Retina (tissue), 1 donor: ENCODE measurements at places on chromosomes 2 and 18.
A peak's percentile ranks its signal among the peaks of the same experiment; 100 is the strongest.

DNA sequence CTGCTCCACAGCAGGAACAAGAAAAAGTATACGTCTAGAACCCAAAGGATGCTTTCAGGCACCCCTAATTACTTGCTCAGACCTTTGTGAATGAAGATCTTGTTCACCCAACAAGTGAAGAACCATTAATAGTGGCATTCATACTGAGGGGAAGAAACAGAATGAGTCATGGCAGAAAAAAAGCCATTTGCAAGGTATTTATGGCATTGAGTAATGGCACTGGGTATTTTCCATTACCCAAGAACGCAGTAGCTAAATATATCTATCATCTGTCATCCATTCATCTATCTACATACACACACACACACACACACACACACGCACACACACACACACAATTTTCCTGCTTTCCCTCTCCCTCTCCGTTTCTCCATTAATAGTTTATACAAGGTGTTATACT, 56.4 kb upstream of the XIRP2 start:
- DNase-seq: no peak

GRCh38 chr2:12543978-12544558, 172.7 kb upstream of the TRIB2 start:
- DNase-seq: no peak

DNA sequence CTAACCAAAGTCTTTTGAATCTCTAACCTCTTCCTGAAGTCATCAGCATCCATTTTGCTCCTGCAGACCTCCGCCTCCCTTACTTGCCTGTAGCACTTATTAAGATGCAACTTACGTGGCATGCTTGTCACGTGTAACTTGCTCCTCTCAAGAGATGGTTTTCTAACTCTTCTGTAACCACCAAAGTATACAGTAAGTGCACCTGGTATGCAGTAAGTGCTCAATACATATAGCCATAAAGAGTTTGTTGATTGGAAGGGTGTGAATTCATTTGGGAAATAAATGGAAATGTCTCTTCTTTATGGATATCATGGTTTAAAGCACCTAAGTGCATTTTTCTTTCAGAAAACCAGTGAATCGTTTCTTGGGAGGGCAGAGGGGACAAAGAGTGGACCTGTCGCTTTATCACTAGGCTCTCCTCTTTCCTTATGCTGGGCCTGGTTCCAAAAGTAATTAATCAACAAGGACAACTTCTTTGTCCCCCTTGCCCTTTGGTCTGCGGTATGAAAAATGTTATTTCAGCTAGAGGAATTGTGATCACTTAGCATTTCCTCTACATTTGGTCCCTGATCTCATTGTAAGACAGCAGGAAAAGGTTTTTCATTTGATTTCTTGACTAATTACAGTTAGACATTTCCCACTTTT, 370.0 kb upstream of the SPRED2 start:
- DNase-seq: no peak

- no peak for DNase-seq
These were observed 117.9 kb upstream of the ID2 start for GRCh38 chr2:8563814-8564474.

- DNase-seq: no peak
These were observed 105.1 kb downstream of the TPO start for GRCh38 chr2:1518331-1518803.

GRCh38 chr2:205783872-205784499, 101.7 kb downstream of the NRP2 start:
- DNase-seq: peak; percentile 63

- DNase-seq: no peak
These were observed 9.2 kb upstream of the SELENOI start for GRCh38 chr2:26336719-26337118.

- DNase-seq: no peak
These were observed 122.6 kb upstream of the DNAJC10 start for GRCh38 chr2:182593394-182593975.

DNA sequence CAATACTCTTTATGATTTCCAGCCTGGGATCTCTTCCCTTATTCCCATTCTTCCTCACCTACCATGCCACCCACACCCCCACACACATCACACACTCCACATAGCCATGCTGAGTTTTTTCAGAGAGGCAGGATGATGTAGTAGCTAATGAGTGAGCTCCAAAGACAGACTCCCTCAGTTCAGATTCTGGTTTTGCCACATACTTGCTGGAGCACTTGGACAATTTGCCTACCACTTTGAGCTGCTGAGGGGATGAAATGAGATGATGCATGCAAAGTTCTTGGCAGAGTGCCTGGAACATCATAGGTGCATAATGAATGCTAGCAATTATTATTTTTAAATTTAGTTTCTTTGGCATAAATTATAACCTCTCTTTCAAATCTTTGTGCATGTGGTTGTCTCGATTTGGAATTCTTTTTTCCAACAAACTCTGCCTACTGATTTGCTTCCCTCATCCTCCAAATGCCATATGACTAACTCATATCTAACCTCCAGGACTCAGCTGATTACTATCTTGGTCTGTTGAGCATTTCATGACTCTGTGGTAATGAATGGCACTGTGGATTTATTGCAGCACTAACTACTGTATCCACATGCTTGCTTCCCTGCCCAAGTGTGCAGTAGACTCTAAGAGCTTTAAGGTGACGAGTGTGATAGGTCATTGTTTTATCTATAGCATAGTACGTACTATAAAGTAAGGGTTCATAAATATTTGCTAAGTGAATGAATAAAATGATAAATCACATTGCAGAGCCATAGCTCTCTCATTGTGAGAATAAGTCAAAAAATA, 99.1 kb downstream of the TACR1 start:
- DNase-seq: no peak

DNA sequence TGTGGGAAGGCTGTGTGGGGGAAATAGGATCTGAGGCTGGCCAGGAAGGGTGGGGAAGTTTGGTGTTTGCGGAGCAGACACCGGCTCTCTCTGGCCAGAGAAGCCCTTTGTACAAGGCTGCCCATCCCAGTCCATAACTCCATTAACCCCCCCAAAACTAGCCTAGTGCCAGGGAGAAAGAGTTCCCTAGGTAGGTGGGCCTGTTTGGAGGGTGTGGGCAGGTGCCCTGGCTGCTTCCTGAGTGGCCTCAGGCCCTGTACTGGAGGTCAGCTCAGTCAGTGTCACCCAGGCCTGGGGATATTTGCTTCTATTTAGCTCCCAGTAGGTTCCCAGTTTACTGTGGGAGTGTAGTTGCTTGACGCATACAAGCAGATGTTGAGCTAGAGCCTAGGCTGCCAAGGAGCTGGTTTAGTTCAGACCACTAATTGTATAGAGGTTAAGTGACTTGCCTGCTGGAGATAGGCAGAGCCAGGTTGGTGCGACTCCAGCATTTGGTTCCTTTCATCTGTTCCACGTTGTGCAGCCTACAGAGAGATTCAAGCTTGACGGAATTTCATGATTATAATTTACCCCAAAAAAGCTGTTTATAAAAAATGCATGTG, 2.9 kb upstream of the GREB1 start:
- DNase-seq: no peak

DNA sequence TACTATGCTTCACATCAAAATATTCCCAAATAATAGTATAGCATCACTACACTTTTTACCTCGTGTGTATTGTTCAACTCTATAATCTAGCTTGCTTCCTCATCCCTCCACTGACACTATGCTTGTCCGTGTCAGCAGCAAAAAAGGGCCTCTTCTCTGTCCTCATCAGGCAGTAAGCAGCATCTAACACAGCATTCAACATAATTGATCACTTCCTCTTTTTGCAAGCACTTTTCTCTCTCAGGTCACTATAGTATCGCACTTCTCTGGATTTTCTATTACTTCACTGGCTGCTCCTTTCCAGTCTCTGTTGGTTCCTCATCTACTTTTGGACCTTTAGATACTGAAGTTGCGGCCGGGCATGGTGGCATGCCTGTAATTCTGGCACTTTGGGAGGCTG, 64.9 kb upstream of the ZSWIM2 start:
- DNase-seq: no peak

DNA sequence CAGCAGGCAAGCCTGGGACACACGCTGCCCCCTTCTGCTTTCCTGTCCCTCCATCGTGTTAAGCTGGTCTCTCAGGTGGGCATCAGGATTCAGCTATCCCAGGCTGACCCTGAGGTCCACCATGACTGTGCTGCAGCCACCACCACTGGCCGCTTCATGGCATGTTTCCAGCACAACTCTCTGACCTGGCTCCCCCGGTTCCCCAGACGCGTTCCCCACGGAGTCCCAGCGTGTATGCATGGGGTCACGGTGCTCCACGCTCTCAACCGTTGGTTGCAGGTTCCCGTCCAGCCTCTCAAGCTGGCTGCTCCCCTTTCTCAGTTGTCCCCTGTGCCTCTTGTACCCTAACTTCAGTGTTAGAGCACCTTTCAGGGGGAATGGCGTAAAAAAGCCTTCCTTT, 20.3 kb downstream of the HPCAL1 start:
- no peak for DNase-seq

DNA sequence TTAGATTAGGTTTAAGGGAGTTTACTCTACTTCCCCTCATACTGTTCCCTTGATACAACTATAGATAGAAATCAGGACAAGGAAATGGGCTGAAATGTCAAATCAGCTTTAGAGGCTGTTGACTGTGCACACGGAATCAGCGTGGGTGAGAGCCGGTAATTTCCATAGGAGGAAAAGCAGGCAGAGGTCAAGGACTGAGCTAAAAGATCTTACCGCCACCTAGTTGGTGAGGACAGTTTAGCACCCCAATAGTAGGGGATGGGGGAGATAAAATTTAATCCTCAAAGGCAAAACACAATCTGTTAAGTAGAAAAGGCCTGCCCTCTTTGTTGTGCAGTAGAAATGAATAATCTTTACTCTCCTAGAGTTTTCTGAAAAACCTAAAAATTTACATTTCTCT, 1154.5 kb upstream of the CHAC2 start:
- DNase-seq: no peak

GRCh38 chr2:131127076-131127475, 21.9 kb downstream of the PLEKHB2 start:
- DNase-seq: no peak

GRCh38 chr18:10949655-10950054, 199.7 kb downstream of the PIEZO2 start:
- DNase-seq: no peak

GRCh38 chr2:239393388-239393940, 7.4 kb downstream of the HDAC4 start:
- DNase-seq: no peak
